ENCODE measurements at places on chromosomes 12 and 14.
A peak's percentile ranks its signal among the peaks of the same experiment; 100 is the strongest.

GRCh38 chr12:45708901-45709300 is 20.6 kb upstream of the ARID2 start:
- peak; percentile 32 for DNase-seq

GRCh38 chr12:112584266-112584722 is 165.5 kb downstream of the PTPN11 start:
- no peak for DNase-seq

DNA sequence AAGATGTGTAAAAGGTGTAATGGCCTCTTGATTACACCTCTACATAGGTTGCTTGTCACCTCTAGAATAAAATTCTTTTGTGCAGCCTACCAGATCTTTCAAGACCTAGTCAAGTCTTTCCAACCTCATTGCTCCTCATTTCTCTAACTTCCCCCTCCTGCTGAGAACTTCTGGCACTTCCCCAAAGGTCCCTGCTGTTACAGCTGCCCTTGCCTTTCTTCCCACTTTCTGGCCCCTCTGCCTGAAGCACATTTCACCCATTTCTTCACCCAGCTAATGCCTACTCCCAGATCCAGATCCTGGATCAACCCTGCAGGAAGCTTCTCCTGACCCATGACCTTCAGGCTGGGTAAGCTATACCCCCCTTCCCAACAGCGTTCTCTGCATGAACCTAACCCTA is 1.5 kb downstream of the TSHR start:
- no peak for DNase-seq

DNA sequence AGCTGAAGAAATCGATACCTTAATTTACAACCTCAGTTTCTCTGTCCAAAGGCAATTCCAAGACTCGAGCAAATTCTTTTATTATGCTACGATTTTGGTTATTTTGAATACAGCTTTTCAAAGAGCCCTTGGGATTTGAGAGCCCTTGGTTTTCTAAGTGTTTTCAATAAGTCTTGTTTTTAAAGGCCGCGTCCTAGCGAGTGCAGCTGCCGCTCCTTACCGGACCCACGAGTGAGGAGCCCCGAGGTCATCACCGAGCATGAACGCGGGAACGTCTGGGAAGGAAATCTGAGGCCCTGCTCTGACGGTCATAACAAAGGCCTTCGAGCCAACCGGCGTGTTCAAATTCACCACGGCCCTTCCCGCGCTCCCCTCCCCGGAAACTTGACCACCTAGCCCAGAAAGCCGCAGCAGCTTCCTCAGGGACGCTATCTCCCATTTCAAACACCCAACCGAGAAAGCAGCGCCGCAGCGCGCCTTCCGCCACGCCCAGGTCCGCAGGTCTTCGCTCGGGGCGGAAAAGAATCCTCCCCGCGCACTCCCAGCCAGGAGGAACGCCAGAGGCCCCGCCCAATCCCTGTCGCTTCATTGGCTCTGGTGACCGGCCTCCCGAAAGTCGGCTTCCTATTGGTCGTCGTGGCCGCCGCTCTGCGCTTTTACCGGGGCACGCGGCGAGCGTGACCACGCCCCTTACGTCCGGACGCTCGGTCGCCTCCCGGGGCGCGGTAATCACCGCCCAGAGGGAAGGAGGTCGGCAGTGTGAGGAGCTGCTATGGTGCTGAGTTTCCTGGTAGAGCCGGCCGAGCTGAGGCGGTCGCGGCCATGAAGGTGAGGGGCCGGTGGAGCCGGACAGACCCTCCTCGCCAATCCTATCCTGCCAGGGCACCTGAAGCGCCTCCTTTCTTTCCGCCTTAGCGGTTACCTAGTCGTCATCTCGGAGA is at the start of gene RNF34:
RNF34 (plus strand) TSS at position 728 of the 941 bp plus-strand sequence; CDS start at position 823, 95 bp downstream.
- DNase-seq: peak; percentile 94

DNA sequence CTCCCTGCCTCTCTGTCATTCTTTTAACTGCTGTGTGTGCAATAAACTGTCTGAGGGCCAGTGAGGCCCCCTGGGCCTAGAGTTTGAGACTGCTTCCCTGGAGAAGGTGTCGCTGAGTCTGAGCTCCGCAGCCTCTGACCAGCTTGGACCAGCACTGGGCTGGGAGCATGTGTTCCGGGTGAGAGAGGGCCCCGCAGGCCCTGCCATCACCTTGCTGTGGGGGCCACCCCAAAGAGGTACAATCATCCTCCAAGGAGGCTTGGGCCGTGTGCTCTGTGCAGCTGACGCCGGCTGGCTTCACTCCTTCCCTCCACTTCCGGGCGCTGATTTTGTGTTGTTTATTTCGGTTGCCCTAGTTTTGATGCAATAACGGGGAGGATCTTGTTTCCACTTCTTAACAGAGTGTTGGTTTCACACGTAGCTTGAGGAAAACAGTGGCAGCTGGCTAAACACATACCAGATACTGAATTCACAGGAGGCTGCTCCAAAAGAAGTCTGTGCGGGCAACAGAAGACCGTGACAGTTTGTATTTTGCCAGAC is 121.6 kb downstream of the TMEM132C start:
- DNase-seq: no peak

- DNase-seq: no peak
Observed at GRCh38 chr14:39229222-39229543, 4.5 kb upstream of the MIA2 start.

DNA sequence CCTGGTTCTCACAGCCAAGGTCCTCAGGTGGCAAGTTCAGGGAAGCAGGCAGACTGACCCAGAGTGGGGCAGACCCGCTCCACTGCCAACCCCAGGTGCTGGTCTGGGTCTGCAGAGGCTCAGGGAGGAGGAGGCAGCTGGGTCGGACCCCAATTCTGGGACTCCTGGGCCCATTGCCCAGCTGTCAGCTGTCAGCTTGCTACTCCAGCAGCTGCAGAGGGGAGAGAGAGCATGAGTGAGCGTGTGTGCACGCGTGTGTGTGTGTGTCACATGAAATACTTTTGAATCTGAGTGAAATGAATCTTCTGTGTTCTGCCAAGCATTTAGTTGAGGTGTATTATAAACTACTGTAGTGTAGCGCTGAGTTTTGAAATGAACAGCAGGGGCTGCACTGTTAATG is 30.8 kb downstream of the XRCC3 start:
- DNase-seq: no peak

DNA sequence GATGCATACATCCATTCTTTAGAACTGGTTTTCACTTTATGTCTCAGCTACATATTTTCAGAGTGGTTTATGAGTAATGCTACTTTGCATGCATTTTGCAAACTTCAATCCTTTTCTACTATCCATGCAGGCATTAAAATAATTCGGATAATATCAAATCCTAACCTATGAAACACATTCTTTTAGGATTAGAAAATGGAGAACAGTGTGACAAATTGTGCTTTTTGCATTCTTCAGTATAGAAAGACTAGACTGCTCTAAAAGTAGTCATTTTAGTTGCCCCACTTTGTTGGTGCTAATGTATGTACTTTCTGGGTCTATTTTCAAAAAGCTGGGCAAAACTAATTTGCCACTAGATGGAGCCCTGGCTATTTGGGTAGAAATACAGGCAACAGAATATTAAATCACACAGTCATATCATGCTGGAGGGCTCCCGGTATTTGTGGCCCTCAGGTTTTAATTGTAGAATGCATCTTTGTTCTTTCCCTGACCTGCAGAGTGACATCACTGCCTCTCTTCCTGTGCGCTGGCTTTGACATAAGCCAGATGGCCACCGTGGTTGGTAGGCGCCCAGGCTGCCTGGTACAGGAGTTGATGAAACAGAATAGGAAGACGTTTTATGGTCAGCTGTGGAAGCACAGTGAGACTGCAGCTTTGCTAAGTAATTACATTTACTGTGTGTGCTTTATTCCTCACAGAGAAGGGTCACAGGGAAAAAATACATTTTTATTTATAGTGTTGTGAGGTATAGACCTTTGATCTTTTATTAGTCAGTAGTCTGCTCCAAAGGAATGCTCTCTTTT is 28.1 kb downstream of the MSRB3 start:
- DNase-seq: peak; percentile 51

DNA sequence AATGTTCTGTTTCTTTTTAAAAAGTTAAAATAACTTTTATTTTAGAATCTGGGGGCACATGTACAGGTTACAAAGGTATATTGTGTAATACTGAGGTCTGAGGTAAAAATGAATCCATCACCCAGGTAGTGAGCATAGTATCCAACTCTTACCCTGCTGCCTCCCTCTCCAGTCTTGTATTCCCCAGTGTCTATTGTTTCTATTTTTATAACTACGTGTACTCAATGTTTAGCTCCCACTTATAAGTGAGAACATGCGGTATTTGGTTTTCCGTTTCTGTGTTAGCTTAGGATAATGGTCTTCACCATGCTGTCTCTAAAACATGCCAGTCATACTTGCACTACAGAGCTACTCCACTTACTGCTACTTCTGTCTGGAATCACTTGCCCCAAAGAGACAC is 8.4 kb downstream of the FBXO33 start:
- no peak for DNase-seq

DNA sequence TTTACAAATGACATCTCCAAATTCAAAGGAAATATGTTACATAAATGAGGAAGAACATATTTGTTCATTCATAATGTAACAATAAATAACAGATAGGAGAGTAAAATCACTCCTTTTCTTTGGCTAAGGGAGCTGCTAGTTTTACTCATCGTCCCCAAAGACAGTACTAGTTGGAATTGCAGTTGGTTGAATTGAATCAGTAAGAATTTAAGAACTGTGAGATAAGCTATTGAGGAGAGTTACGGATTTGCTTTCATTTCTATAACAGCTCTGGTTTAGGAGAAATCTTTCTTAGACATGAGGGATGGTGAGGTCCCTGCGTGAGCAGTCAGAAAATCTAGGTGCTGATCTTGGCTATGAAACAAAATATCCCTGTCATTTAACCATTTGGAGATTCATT is 402.8 kb downstream of the AEBP2 start:
- no peak for DNase-seq

- DNase-seq: peak; percentile 41
Observed at GRCh38 chr14:55746558-55746957, 166.6 kb downstream of the KTN1 start.

DNA sequence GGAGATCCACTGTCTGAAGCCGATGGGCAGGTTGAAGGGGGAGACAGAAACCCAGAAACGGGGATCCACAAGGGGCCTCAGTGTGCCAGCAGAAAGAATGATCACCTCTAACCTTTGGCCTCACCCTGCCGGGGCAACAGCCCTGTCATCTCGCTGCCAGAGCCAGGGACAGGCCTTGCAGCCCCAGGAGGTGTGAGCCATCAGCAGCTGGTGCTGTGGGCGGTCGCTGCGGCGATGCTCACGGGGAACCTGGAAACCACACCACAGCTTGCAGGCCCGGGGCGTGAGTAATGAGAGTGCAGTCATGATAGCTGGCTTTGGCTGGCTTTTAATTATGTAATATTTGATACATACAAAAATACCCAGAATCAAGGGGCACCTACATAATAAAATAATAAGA is 4.7 kb upstream of the TTC7B start:
- DNase-seq: peak; percentile 75

GRCh38 chr12:16385782-16386646 is 38.6 kb downstream of the MGST1 start:
- DNase-seq: peak; percentile 69

GRCh38 chr12:48356041-48356768 is 5.5 kb upstream of the ZNF641 start:
- no peak for DNase-seq

GRCh38 chr12:14605401-14605989 is 37.8 kb upstream of the PLBD1 start:
- no peak for DNase-seq

- DNase-seq: no peak
Observed at GRCh38 chr12:76445462-76445861, 97.2 kb upstream of the BBS10 start.

DNA sequence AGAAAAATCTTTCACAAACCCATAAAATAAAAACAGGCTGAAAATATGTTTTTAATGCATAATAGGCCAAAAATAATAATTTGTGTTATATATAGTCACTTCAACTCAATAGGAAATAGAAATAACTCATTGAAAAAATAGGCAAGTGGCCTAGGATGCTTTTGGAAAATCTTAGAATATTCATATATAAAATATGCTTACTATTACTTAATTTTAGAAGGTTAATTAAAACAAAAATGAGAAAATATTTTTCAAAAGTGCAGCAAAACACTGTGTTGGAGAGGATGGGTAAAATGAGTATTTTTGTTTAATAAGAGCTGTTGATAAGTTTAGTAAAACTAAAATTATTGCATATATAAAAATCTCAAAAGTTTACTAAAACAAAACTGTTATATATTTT is 308.0 kb upstream of the ATXN7L3B start:
- DNase-seq: no peak

DNA sequence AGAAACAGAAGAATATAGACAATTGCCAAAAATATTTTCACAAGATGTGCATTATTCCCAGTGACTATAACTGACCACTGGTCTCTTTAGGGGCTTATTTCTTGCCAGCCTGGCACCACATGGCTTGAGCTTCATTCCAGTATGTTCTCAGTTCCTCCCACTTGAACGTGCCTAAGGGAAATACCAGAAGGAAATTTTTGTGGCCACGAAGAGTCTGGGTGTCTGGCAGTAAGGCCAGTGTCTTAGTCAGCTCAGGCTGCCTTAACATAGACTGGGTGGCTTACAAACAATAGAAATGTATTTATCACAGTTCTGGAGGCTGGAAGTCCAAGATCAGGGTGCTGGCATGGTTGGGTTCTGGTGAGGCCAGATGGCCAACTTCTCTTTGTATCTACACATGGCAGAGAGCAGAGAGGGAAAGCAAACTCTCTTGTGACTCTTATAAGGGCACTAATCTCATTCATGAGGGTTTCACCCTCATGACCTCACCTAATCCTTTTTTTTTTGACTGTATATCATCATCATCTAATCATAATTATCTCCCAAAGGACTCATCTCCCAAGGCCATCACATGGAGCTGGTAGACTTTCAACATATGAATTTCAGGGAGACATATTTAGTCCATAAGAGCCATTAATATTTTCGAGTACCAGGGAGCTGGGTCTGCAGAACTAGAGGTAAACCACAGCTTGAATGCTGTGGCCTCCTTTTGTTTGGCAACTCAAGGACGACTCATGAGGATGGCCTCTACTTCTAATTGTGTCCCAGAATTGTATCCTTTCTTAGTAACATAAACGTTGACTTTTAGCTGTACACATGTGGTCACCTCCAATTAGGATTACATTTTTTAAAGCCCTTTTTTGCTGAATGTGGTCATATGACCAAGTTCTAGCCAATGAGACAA is 5.1 kb upstream of the SMOC1 start:
- DNase-seq: peak; percentile 63

DNA sequence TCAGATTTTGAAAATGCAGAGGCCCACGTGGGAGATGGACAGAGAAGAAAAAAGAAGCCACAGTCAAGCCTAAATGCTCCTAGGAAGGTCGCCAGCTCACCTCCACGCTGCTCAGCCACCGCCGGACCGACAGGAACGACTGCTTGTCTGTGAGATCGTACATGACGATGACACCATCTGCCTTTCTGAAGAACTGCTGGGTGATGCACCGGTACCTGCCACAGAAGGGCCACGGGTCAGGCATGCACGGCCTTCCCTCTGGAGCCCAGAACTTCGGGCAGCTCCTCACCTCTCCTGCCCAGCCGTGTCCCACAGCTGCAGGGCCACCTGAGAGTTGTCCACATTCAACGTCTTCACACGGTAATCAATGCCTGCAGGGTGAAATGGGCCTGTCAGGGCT is 125.6 kb downstream of the CRACR2A start:
- DNase-seq: no peak

DNA sequence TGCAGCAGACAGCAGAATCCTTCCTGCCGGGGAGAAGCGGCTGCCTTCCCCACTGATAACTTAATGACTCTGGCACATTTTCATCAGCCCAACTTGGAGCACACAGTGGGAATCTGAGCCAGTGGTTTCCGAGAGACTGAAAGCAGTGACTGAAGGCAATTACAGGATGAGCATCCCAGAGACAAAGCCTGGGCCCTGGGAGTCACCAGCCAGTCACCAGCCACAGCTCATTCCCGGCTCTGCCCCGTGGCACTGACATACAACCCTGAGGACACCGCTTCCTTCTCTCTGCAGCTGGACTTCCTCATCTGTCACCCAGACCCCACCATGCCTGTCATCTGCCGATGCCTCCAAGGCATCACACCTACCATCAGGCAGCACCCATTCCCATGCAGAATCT is 192.3 kb downstream of the DPF3 start:
- DNase-seq: no peak
